ENCODE measurements at places on chromosomes 7 and 10.

DNA sequence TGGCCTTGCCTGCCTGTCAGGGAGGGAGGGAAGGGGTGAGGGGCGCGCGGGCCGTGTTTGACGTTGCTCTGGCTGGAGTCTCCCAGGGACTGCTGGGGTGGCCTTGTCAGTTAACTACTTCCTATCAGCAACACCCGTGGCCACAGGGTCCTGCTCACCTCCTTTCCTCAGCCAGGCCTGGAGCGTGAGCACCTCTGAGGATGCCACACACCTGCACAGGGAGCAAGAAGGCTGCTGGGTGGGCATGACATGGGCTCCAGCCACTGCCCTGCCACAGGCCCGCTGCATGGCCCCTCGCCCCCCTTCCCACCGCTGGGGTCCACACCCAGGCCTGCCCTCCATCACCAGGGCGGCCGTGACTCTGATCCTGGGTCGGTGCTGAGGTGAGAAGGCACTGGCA lies 212.4 kb downstream of the ELFN1 start:
- no peak for DNase-seq

GRCh38 chr10:121516093-121516865 lies 82.0 kb downstream of the FGFR2 start:
- no peak for DNase-seq

DNA sequence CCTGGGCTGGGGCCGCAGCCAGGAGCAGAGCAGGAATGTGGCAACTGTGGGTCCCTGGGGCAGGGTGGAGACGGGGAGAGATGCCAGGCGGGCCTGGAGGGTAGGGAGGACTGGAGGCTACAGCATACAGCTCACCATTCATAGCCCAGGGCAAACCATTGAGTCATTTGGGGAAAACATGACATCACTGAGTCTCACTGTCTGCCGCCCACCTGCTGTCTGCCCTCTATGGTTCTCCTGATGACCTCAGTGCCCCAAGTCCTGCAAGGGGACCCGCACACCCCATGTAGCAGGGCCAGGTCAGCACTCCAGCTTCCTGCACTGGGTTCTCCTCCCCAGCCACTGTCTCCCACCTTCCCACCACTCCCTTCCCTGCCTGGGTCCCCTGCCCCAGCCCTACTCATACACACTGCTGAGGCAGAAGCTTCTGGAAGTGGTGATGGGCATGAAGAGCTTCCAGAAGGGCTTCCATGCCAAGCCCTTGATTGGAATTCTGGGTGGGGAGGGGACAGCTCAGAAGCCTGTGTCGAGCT lies 10.4 kb downstream of the CHST3 start:
- no peak for DNase-seq

DNA sequence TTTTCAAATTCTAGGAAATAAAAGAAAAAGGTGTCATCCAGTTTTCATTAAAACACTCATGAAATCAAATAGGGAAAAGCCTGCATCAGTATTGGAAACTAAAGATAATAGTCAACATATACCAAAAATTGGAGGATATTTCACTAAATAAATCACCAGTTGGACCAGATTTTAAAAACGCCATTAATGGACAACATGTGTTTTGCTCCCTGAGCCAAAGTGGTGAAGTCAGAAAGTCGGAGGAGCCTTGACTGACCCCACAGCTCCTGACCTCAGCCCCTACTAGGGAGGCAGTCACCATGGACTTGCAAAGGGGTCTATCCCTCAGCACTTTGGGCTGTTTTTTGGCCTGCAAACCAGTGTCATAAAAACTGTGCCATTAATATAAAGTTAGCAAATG lies 98.3 kb upstream of the SEC61G start:
- no peak for DNase-seq

DNA sequence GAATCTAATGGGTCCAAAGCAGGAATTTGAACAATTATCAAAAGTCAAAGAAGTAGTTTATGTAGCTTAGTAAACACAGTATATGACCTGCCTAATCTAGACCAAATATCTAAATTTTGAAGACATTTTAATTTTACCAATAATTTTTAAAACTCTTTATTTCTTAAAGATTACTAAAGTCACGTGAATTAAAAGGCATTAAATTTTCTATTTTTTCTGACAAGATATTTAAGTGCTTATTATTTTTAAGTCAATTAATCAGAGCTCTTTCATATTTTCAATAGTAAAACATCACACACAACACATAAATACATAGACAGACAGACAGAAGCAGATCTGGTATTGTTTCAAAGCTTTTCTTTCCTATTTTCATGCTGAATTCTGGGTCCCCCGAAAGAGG lies 89.5 kb downstream of the ZNF467 start:
- DNase-seq = no peak

DNA sequence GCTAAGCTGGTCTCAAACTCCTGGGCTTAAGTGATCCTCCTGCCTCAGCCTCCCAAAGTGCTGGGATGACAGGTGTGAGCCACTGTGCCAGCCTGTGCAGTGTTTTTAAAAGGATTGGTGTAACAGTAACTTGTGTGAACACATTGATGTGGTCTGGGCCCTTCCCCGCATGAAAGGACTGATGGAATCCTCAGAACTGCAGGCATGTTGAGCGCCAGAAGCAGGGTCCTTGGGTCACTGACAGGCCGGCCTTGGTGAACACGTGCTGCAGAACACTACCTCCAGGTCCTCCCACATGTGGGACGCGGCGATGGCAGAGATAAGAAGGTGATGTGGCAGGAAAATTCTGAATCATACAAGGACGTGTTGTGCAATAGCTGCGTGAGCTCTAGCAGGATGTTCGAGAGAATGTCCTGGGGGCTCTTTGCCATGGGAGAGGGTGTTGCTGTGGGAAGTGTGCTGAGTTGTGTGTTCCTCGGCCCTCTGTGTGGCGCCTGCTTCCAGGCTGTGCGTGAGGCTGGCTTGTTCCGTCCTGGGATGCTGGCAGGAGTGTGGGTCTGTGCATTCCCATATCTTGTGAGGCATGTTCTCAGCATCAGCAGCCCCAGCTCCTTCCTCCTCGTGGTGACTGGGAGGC lies 68.2 kb downstream of the DNAJB6 start:
- no peak for DNase-seq

DNA sequence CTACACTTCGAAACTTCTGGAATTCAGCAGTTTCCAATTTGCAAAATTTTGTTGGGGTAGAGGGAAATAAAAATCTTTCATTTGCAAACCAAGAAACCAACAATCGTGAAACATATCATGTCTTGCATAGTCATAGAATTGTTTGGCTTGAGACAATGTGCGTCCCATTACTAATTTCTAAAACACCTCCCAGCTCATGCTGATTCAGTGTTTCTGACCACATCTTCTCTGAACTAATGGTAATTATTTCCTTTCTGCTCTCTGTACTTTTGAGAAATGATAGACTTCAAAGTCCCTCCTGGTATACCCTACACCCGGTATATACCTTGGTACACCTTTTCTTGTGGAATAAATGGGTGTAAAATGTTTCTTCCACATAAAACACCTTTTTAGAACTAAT lies 41.8 kb upstream of the TSPAN13 start:
- DNase-seq = no peak

DNA sequence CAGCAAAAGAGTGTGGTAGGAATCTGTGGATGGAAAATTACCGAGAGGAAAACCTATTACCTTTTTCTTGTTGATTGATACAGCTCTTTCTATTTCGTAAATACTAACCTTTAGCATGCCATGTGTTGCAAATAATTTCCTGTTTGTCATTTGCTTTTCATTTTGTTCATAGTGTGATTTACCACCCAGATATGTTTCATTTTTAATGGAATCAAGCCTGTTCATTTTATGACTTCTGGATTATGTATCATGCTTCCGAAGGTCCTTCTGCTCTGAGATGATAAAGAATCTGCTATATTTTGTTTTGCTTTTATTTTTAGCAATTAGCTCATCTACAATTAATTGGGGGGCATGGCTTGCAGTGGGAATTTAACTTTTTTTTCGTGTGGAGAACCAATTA lies 46.5 kb downstream of the INPP5F start:
- no peak for DNase-seq

DNA sequence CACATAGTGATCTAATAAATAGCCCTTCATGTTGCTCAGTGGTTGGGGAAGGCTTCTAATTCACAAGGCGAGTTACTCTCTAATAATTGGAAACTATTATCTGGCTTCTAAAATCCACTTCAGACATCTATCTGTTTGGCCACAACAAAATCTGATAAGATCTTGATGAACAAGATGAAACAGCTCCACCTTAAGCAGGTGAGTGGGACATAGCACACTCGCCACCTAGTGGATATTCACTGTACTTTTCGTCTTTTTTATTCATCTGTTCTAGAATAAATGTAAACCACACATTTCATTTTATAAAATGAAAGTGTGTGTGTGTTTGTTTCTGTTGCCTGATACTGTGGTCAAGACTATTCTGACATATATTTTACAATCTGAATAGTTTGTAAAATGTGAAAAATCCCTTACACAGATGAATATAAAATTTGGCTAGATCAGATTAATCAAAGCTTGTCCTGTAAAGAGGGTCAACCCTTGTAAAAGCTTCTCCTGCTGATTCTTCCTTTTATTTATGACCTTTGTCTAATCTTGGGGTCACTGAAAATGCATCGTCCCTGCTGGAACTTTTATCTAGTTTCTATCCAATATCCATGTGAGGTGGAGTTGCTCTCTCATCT lies 26.5 kb upstream of the CNTNAP2 start:
- DNase-seq = no peak

- DNase-seq = no peak
Measured at GRCh38 chr10:38094927-38095574, 914 bp downstream of the ZNF37A start.

DNA sequence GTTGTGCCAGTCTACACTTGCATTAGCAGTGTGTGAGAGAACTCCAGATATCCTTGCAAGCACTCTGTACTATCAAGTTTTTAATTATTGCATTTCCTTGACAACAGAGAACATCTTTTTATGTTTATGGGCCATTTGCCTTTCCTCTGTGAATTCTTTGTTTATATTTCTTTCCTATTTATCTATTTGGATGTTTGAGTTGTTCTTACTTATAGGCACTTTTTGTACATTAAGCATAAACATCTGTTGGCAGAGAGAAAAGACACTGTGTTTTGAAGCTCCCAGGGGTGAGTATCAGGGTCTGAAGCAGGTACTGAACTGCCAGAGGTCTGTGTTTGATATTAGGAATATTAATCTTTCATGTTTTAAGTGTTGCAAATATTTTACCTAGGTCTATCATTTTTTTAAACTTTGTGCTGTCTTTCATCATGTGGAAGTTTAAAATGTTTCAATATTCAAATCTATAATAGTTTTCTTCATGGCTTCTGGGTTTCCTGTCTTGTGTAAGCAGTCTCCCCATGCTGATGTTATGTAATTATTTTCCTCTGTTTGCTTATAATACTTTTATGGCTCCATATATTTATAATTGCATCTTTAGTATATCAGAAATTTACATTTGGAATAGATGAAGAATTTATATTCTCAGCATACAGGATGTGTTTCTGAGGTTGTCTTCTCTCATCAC lies 17.7 kb upstream of the PDCD4 start:
- DNase-seq = no peak

- no peak for DNase-seq
Measured at GRCh38 chr7:107977048-107977447, 25.9 kb downstream of the LAMB1 start.

DNA sequence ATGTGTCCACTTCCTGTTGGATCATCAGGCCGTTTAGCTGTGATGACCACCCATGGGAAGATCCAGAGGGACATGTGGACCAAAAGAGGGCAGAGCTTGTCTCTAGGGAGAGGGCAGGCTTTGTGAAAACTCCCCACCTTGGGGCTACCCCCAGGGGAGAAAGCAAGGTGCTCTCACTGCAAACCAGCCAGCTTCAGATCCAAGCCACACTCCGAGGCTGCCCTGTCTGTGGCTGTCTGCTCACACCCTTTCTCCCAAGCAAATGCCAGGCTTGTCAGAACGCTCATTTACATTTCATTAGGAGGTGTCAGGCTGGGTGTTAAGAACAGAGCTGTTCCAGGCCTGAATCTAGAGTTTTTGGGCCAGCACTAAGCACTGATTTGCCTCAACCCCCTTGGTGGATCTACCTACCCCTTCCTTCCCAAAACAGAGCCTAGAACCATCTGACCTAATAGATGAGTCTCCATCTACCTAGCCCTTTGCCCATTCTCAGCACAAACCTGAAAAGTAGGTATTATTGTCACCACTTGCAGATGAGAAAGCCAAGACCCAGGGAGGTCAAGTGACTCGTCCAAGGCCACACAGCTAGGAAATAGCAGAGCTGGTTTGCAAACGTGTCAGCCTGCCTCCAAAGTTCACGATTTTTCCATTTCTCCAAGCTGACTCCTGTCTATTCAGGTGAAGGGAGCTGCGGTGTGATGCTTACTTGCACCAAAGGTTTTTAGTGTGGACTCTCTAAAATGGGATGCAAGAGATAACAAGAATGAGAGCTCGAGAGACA lies 130.9 kb downstream of the EMX2 start:
- DNase-seq = no peak
